Breast epithelium (tissue), 4 donors: ENCODE measurements at places on chromosomes 4 and X. TPM values are rescaled to one million over a fixed set of nuclear protein-coding genes. Genes with fewer than 3 reads are reported as not detected.

The FHDC1 gene
- total RNA-seq = 0.48 TPM

The BEX5 gene
- 1.6 TPM for total RNA-seq

The MAPK10 gene
- total RNA-seq = 18.4 TPM

The AMOT gene
- 23.0 TPM for total RNA-seq

The SYTL5 gene
- 3.9 TPM for total RNA-seq

The PRPS2 gene
- 54.4 TPM for total RNA-seq

The SLIT2 gene
- 15.7 TPM for total RNA-seq

DNA sequence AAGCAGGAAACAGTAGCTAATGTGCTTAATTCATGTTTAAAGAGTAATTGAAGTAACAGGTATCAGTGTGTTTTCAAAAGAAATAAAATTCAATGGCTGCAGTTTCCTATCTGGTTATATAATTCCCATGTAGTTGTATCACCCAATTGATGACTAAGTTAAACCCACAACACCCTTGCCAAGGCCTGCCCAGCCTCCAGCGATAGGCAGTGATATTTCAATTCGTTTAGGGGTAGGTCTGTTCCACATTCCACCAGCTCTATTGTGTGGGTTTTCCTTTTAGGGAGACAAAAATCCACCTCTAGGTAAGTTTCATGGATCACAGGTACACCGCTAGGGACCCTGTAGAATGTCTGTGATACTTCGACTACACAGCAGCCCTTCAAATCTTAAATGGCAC, 24.7 kb upstream of the MXRA5 start:
- DNase-seq = no peak
- H3K4me3 ChIP-seq = no peak overlapping the region
- H3K27ac ChIP-seq = no peak overlapping the region
- no peaks in the 10 kb centered on the region for H3K36me3 ChIP-seq
- H3K27me3 ChIP-seq = no peaks in the 10 kb centered on the region
- no peaks in the 10 kb centered on the region for H3K4me1 ChIP-seq

DNA sequence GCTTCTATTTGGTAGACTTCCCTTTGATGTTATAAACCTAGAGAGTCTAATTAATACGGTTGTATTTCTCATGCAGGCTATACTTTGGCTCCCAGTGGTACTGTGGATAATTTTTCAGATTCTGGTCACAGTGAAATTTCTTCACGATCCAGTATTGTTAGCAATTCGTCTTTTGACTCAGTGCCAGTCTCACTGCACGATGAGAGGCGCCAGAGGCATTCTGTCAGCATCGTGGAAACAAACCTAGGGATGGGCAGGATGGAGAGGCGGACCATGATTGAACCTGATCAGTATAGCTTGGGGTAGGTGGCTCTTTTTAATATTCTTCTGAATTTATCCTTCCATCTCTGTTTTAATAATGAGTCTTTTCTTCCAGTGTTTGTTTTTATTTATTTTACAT, 249.7 kb downstream of the RAPGEF2 start:
- no peaks in the 10 kb centered on the region for H3K4me1 ChIP-seq
- no peak overlapping the region for H3K4me3 ChIP-seq
- H3K36me3 ChIP-seq = no peaks in the 10 kb centered on the region
- H3K27me3 ChIP-seq = no peaks in the 10 kb centered on the region
- DNase-seq = no peak

DNA sequence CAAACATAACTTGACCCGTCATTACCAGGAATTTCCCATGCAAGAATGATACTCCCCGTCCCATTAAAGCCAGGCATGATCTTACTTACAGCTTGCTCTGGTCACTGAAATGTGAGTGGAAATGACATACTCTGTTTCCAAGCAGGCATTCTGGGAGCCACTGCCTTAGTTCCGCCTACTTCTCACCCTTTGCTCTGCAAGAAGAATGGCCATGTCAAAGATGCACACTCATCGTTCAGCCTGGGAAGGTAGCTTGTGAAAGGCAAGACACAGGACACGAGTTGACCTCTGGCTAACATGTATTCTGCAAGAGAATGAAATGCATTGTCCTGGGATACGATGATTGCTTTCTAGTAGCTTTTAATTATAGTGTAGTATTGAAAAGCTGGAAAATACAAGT, 1144.4 kb downstream of the NLGN4X start:
- H3K4me3 ChIP-seq = no peak overlapping the region
- no peak for DNase-seq
- no peaks in the 10 kb centered on the region for H3K4me1 ChIP-seq
- H3K27me3 ChIP-seq = no peaks in the 10 kb centered on the region

DNA sequence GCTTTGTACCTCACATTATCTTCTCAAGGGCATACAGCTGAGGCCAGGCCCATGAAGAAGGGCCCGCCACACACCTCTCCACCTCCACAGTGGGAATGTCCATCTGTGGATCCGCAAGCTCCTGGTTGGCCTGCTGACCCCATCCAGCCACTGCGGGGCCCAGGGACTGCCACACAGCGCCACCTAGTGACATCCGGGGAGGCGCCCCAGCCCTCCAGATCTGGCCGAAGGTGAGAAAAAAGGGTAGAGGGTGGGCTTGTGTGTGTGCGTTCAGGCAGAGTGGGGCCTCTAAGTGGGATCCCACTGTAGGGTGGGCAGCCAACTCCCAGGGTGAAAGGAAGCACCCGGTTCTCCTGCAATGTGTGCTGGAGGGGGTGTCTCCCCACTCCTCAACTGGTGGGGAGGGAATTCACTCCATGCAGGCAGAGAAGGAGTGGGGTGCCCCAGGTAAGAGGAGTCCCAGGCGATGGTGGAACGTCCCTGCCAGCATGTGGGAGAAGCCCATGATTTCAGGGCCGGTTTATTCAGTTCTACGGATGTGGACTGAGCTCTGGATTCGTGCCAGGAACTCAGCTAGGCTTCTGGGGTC, 117.3 kb downstream of the ENPP6 start:
- H3K27ac ChIP-seq = no peak overlapping the region
- H3K27me3 ChIP-seq = no peaks in the 10 kb centered on the region
- H3K4me3 ChIP-seq = no peak overlapping the region
- H3K4me1 ChIP-seq = no peaks in the 10 kb centered on the region
- H3K36me3 ChIP-seq = no peaks in the 10 kb centered on the region

DNA sequence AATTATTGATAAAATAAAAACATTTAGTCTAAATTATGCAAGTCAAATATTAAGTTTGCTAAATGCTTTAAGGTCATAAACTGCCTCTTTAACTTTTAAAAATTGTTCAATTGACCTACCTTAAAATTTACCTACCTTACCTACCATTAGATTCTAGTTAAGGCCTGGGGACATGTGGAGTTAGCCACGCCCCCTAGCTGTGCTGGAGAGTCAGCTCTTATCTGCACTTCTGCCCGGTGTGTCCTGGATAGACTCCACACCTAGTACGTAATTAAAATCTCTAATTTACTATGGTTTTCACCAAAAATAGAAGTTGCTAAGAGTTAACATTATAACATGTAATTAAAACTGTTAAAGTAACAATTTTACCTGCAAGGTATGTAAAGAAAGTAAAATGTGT, 22.7 kb downstream of the TENM3 start:
- H3K36me3 ChIP-seq = no peaks in the 10 kb centered on the region
- no peak overlapping the region for H3K4me3 ChIP-seq
- no peaks in the 10 kb centered on the region for H3K4me1 ChIP-seq
- no peak for DNase-seq
- no peak overlapping the region for H3K27ac ChIP-seq

GRCh38 chr4:145635117-145635516, 15.9 kb downstream of the MMAA start:
- DNase-seq = no peak
- H3K4me3 ChIP-seq = no peak overlapping the region
- no peaks in the 10 kb centered on the region for H3K36me3 ChIP-seq
- no peaks in the 10 kb centered on the region for H3K27me3 ChIP-seq
- no peaks in the 10 kb centered on the region for H3K4me1 ChIP-seq
- H3K27ac ChIP-seq = no peak overlapping the region

- no peak for DNase-seq
- H3K27me3 ChIP-seq = no peaks in the 10 kb centered on the region
- H3K4me3 ChIP-seq = no peak overlapping the region
- H3K4me1 ChIP-seq = no peaks in the 10 kb centered on the region
Observed at GRCh38 chr4:40322811-40323210, 12.3 kb upstream of the CHRNA9 start.

GRCh38 chr4:152000518-152000917, 239.7 kb upstream of the GATB start:
- no peak for DNase-seq
- no peaks in the 10 kb centered on the region for H3K4me1 ChIP-seq
- H3K36me3 ChIP-seq = no peaks in the 10 kb centered on the region
- no peaks in the 10 kb centered on the region for H3K27me3 ChIP-seq
- H3K4me3 ChIP-seq = no peak overlapping the region

DNA sequence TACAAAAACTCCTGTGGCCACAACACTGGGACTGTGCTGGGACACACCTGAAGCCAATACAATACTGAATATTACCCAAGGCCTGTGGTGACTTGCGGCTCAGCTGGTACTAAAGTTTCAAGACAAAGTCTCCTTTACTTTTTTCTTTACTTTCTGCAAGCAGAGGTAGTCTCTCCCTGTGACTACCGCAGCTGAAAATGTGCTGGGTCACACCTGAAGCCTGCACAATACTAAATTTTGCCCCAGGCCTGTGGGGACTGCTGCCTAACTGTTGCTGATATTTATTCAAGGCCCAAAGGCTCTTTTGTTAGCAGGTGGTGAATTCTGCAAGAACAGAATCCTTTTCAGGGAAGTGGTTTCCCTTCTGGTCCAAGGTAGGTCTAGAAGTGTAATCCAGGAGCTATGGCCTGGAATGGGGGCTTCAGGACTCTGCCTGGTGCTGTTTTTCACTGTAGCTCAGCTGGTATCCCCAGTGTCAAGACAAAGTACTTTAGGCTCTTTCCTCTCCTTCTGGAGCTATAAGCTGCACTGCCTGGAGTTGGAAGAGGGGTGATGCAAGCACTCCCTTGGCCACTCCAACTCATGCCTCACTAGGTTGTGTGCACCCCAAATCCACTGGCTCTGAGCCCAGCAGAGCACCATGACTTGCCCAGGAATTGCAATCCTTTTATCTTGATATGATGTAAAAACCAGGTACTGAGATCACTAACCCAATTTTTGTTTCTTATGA, 489.4 kb downstream of the TECRL start:
- no peak overlapping the region for H3K4me3 ChIP-seq
- DNase-seq = no peak
- no peaks in the 10 kb centered on the region for H3K4me1 ChIP-seq
- no peak overlapping the region for H3K27ac ChIP-seq
- H3K36me3 ChIP-seq = no peaks in the 10 kb centered on the region
- no peaks in the 10 kb centered on the region for H3K27me3 ChIP-seq

- peak overlapping the region; percentile 7 for H3K27ac ChIP-seq
- H3K4me1 ChIP-seq = peaks cover 8% of the 10 kb centered on the region
- no peak overlapping the region for H3K4me3 ChIP-seq
- DNase-seq = no peak
- no peaks in the 10 kb centered on the region for H3K27me3 ChIP-seq
- no peaks in the 10 kb centered on the region for H3K36me3 ChIP-seq
Observed at GRCh38 chr4:107718351-107718965, 1.6 kb downstream of the PAPSS1 start.

DNA sequence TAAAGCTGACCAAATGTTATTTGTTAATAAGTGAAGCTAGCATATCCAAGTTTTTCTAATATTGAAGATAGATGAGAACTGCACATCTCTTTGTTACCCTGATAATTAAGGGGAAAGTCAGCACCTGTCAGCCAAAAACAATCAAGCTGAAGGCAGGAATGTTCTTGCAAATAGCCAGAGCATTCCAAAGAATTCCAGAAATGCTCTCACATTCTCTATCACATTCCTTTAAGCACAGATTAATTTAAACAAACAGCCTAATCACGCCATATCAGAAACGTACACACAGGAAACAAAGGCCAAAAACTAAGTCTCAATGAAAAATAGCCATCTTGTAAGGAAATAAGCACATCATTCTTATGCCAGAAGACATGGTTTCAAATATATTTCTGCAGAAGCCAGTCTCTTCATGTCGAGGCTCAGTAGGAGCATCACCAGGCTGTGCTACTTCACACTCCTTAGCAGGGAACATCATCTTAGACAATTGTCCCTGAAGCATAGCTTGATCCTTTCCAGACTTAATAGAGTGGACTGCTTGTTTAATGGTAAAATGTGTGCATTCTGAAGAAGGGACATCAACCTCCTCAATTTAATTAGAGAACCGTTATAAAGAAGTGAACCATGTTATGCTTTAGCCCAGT, 252.9 kb upstream of the TTC29 start:
- H3K27me3 ChIP-seq = no peaks in the 10 kb centered on the region
- no peaks in the 10 kb centered on the region for H3K36me3 ChIP-seq
- no peak for DNase-seq

GRCh38 chrX:85244450-85245211, 840 bp downstream of the ZNF711 start:
- no peaks in the 10 kb centered on the region for H3K27me3 ChIP-seq
- peak overlapping the region; percentile 48 for H3K4me3 ChIP-seq
- no peak for DNase-seq
- H3K27ac ChIP-seq = peak overlapping the region; percentile 78
- no peaks in the 10 kb centered on the region for H3K36me3 ChIP-seq
- H3K4me1 ChIP-seq = no peaks in the 10 kb centered on the region

DNA sequence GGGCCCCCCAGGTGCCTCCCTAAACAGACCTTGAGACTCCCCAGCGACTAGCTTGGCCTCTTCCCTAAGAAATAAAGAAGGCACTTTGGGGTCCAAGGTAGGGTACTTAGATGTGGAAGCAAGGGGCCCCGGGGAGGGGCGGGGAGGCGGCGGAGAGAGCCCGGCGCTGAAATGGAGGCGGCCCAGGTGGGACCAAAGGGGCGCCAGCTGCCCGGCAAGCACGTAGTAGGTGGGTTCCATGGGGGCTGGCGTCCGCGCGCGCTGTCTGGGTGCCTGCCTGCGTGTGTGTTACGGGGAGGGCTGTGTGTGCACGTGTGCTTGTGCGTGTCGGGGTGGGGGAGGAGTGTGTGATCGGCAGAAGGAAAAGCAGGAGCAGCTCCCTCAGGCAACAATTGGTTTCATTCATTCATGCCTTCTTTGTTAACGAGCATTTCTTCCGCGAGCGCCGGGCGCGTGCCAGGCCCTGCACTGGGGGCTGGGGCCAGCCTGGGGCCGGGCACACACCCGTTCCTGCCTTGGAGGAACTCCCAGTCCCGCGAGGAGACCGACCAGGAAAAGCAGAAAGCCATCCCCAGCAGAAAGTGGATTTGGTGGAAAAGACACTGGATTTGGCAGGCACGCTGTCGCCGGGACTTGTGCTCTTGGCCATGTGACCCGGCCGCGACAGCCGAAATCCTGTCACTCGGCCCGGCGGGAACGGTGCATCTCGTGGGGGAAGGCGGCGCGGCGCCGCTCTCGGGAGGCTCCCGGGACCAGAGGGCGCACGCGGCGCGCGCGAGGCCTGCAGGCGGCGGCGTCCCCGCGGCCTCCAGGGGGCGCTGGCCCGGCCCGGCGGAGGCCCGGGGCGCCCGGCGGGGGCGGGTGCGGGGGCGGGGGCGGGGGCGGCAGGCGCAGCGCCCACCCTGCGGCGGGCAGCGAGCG, 3.3 kb upstream of the DUSP9 start:
- H3K27me3 ChIP-seq = peaks cover 95% of the 10 kb centered on the region
- no peaks in the 10 kb centered on the region for H3K4me1 ChIP-seq
- no peak for DNase-seq
- H3K27ac ChIP-seq = no peak overlapping the region
- no peaks in the 10 kb centered on the region for H3K36me3 ChIP-seq
